ENCODE measurements at places on chromosomes 4 and X.

DNA sequence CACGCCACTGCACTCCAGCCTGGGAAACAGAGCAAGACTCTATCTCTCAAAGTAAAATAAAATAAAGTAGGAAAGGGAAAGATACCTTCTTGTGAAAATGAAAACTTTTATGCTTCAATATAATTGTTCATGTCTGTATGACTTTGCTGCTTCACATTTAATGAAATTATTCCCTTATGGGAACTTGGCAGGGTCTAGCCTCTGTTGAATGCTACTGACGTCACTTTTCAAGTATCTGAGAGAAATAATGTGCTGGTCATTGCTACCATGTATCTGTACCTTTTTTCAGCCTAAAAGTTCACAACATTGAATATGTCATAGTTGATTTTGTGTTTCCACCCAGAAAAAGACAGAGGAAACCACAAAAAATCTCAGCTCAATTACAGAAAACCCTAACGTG lies 65.2 kb downstream of the PRDM5 start:
- no peak for DNase-seq

GRCh38 chr4:128006592-128006991 lies 41.4 kb downstream of the ABHD18 start:
- no peak for DNase-seq

DNA sequence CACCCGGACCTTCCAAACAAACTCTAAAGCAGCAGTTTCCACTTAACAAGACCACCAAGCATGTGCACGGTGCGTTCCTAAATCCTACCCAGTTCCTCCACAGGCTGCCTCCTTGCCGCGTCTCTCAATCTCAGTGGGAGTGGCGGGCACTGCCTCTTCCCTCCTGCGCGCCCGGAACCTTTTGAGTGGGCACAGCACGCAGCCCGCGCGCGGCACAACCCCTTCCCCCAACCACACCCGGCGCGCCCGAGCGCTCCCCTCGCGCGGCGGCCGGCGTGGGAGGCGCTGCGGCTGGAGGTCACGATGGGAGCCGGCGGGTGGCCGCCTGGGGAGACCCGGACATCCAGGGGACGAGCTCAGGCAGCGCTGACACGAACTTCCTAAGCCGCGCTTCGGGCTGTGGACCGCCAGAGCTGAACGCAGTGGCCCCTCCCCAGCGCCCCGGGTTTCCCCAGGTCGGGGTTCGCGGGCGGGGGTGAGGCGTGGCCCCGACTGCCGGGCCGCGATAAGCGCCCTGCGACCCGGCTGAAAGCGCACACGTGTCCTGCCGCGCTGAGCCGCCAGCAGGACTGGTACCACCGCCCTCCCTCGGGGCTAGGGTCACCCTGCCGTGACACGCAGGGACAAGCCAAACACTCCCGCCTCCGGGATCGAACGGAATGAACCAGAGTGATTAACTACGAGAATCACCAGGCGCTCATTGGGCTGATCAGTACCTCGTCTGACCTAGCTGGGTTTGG lies at the start of gene ABCG2:
Gene ABCG2, minus strand, starts transcription at position 151 of the 740 bp plus-strand sequence. CDS start 18,644 bp downstream, outside the sequence.
- no peak for DNase-seq

DNA sequence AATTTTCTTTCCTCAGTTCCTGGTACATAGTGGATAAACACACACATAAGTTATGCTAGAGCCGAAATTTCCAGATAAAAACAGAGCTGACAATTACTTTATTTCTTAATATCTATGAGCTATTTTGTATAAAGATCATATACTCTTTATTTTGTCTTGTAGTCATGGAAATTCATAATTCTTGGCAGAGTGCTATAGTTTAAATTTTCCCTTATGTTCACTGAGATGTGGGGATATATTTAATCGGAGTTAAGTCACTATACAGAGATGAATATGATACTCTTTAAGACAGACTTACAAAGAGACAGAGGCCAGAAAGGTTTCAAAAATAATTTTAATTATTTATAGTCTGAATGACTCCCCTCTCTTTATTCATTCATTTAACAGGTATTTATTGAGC lies 89.7 kb downstream of the PPEF1 start:
- no peak for DNase-seq

DNA sequence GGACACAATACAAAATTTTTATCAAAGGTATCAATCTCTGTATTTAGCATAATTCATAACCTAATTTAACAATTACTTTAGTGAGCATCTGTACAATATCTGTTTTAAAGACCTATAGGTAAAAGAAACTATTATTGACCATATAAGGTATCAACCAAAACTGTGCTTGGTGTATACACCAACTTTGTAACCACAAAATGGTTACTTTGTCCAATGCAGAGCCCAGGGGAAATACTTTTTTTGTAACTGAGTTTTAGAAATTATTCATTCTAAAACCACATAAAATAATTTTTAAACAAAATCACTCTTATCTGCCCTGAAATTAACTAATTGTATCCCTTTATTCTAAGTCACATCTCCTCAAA lies 5.0 kb downstream of the CXXC4 start:
- no peak for DNase-seq

DNA sequence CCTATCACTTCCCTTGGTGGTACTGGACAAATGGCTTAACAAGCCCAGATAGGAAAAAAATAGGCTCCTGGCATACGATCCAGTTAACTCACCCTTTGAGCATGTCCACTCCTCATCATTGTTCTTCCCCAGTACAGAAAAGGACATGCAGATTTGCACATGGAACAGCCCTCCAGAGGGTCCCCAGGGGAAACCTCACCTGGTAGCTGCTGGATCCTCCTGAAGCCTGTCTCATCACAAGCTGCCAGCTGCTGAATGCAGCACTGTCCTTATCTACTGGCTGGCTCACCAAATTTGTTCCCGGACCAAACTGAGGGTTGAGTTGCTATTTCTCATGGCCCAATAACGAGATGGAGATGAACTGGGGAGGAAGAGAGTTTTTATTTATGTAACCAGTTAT lies 49.4 kb downstream of the SERTM2 start:
- DNase-seq = no peak

- DNase-seq = no peak
These were observed 161.5 kb upstream of the GATB start for GRCh38 chr4:151922306-151922705.

GRCh38 chr4:7810783-7811535 lies 128.7 kb downstream of the AFAP1 start:
- no peak for DNase-seq

DNA sequence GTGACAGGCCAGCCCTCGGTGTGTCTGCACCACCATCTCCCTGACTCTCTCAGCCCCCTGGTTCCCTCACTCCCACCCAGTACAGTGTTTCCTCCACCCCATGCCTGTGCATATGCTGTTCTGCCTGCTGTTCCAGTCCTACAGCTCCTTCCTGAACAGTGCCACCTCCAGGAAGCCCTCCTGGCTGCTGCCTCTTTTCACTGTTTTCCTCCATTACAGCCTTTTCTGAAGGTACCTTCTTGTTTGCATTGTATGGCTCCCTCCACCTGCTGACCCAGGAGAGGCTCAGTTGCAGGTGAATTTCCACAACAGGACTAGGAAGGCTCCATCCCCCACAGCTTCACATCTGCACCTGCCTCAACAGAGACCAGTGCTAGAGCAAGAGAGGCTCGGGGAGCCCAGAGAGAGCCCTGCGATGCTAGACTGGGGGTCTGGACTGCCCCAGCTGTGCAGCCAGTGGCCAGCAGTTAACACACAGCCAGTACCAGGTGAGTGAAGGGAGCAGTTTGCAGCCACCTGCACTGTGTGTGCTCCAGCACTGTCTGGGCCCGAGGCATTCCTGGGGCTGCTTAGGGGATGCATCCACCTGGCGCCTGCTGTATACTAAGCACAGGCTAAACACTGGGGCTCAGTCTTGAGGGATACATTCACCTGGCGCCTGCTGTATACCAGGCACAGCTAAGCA lies 92.0 kb downstream of the ADRA2C start:
- DNase-seq = no peak

DNA sequence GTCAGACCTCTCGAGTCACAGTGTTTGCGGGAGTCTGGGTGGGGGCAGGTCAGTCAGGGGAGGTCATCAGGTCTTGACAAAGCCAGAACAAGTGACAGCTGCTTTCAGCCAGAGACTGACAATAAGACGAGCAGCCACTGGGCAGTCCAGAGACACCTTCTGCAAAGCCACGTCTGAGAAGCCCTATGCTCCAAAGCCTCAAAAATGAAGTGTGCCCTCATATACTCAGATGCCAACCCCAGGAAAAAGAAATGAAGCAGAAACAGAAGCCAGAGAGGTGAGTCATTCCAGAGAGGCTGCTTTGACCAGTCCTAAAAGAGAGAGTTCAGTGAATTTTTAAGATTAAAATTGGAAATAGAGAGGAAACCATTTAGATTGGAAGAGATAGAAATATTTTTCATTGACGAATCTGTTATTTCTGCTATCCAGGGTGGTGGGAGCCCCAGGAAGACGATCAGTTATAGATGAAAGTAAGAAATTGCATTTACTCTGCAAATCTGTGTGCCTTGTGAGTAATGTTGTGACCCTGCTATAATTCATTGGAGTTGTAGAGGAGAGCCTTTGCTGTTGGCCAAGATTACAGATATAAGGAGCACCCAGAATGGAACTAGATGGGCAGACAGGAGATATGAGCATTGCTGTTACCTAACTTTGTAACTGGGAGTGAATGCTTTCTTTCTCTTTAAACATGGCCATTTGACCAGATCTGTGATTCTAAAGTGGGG lies 77.9 kb downstream of the LRRC66 start:
- no peak for DNase-seq

- no peak for DNase-seq
These were observed 430.5 kb upstream of the TRAM1L1 start for GRCh38 chr4:117515921-117516320.

GRCh38 chr4:52915730-52916300 lies 53.7 kb downstream of the RASL11B start:
- DNase-seq = no peak

- DNase-seq = no peak
These were observed 182.1 kb upstream of the TET2 start for GRCh38 chr4:104964410-104965175.

GRCh38 chrX:151596282-151596681 lies 32.8 kb downstream of the PASD1 start:
- no peak for DNase-seq

DNA sequence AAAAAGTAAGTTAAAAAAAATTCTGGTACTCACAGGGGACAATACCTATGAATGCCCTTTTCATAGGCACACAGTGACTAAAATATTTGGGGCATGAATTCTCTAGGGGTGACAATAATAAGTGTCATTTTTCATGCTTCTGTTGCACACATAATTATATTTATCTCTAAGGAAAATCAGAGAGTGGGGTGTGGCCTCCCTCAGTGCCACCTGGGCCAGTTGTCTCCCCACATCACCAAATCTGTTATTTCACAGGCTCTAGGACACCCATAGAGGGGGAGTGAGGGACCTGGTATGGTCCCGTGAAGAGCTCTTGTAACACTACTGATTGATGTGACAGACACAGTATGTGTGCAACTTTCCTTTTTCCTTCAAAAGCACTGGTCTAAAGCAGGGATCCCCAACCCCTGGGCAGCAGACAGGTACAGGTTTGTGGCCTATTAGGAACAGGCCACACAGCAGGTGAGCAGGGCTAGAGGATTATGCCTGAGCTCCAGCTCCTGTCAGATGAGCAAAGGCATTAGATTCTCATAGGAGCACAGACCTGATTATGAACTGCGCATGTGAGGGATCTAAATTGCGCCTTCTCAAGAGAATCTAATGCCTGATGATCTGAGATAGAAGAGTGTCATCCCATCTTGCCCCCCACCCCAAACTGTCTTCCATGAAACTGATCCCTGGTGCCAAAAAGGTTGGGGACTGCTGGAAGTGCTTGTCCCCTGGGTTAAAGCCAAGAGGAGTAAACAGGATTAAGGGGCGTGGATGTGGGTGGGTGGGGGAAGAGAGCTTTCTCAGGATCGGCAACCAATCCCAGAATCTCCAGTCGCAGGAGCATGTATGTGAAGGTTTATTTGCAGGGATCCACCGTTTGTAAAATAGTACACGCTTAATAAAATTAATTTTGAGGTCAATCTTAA lies 856 bp downstream of the SLC9B1 start:
- DNase-seq = peak; percentile 3

- no peak for DNase-seq
These were observed 129.5 kb upstream of the PSAPL1 start for GRCh38 chr4:7564242-7564641.

DNA sequence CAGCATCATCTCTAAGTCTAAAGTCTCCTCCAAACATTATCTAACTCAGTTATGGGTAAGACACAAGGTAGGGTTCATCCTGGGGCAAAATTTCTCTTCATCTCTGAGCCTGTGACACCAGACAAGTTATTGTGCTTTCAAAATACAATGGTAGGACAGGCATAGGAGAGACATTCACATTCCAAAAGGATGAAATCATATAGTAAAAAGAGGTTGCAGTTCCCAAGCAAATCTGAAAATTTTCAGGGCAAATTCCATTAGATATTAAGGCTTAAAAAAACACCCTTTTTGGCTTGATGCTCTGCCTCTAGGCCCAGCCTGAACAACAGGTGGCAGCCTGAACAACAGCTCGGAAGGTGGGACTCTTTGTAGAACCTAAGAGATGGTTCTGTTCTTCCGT lies 448.3 kb upstream of the SLIT2 start:
- DNase-seq = no peak

DNA sequence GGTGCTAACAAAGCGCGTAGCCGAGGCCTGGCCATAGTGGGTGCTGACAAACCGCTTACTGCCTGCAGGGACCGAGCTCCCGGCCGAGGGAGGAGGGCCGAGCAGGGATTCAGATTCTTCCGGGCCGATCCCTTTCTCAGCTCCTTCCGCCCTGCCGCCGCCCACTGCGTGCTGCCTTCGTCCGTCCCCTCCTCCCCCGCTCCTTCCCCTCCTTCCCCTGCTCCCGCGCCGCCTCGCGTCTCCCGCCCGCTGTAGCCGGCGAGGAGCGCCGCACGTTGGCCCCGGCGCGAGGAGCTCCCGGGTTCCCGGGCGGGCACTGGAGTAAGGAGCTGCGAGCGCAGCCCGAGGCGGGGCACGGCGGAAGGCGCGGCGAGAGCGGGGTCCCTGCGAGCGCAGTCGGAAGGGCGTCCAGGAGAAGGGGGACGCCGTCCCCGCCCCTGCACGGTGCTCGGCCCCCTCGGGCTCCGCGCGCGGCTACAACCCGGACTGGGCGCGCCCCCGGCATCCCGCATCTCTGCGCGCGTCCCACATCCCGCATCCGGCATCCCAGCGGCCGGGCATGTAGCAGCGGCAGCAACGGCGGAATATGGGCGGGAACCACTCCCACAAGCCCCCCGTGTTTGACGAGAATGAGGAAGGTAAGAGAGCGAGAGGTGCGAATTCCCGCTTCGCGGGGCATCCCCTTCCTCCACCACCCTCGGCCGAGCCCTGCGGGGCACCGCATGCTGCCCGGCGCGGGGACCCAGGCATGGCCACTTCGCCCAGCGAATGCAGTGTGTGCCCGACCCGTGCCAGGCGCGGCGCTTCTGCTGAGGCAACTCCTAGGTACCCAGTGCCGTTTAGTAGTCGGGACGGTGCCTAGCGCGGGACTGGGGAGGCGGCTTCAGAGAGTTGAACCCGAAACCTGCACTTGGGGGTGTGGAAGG lies at the start of gene STK32B:
Gene STK32B, plus strand, starts transcription at position 203 of the 926 bp plus-strand sequence.
- DNase-seq = peak; percentile 32

- no peak for DNase-seq
These were observed 1783.4 kb upstream of the AGA start for GRCh38 chr4:179225594-179225993.

GRCh38 chr4:77120886-77121508 lies 36.0 kb upstream of the CCNG2 start:
- DNase-seq = no peak

- no peak for DNase-seq
These were observed 30.2 kb downstream of the DYNLT3 start for GRCh38 chrX:37817176-37817575.
